ENCODE measurements at places on chromosomes 12 and 14. TPM values are rescaled to one million over a fixed set of nuclear protein-coding genes. Genes with fewer than 3 reads are reported as not detected.

The SLC5A8 gene
- not detected for total RNA-seq

The NELL2 gene
- 3.6 TPM for total RNA-seq

The CMA1 gene
- total RNA-seq, result not detected

DNA sequence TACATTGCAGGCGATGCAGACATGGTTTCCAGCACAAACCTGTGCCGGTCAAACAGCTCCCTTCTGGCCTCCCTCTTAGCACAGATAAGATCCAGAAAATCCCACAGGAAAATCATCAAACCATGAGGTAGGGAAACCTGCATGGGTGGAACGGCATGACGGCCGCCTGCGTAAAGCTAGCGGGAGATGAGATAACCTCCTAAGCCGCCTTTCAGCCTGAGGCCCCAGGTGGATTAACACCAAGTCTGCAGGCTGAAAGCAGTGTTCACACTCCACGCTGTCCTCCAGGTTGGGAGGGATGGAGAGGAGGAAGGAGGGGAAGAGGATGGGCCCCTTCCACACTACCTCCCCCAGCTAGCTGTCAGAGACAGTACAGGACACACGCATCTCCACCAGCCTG, 63.8 kb downstream of the TSPAN11 start:
- no peak overlapping the region for H3K27ac ChIP-seq
- no peaks in the 10 kb centered on the region for H3K36me3 ChIP-seq
- H3K4me3 ChIP-seq, result no peak overlapping the region
- no peaks in the 10 kb centered on the region for H3K27me3 ChIP-seq
- no peak for DNase-seq

The ETFBKMT gene
- 2.9 TPM for total RNA-seq

The MTA1 gene
- total RNA-seq, result 69.8 TPM

The PITPNM2 gene
- 3.6 TPM for total RNA-seq

DNA sequence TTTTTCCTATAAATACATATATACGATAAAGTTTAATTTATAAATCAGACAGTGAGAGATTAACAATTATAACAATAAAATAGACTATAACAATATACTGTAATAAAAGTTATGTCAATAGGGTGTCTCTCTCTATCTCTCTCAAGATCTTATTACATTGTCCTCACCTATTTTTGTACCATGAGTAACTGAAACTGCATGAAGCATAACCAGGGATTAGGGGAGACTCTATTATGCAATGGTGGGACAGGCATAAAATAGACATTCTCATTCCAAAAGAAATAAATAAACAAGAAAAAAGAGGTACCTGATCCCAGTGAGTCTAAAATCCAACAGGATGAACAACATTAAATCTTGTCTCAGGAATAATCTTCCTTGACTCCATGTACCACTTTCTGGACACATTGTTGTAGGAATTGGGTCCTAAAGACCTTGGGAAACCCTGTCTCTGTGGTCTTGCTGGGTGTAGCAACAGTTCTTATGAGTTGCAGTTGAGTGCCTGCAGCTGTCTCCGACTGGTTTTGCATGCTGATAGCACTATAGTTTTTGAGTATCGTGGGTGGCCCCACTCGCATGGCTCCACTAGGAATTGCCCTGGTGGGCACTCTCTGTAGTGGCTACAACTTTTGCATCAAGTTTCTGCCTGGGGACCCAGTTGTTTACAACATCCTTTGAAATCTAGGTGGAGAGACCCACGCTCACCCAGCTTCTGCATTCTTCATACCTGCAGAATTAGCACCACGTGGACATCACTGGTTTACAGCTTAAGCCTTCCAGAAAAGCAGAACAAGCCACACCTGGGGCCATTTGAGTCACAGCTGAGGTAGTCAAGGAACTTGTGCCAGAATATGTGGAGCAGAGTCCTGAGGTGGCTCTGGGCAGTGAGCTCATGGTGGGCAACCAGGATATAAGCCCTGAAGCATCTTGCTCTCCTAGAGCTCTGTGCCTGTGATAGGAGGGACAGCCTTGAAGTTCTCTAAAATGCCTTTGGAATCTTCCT, 204.7 kb downstream of the KITLG start:
- H3K27ac ChIP-seq, result no peak overlapping the region
- H3K4me1 ChIP-seq, result no peaks in the 10 kb centered on the region
- DNase-seq, result no peak
- no peak overlapping the region for H3K4me3 ChIP-seq
- no peaks in the 10 kb centered on the region for H3K36me3 ChIP-seq
- H3K27me3 ChIP-seq, result no peaks in the 10 kb centered on the region

- no peaks in the 10 kb centered on the region for H3K4me1 ChIP-seq
- no peak overlapping the region for H3K27ac ChIP-seq
- no peak for DNase-seq
These were observed 1524.7 kb upstream of the TMEM132C start for GRCh38 chr12:126742241-126742641.

The ST8SIA1 gene
- total RNA-seq, result under 0.01 TPM

DNA sequence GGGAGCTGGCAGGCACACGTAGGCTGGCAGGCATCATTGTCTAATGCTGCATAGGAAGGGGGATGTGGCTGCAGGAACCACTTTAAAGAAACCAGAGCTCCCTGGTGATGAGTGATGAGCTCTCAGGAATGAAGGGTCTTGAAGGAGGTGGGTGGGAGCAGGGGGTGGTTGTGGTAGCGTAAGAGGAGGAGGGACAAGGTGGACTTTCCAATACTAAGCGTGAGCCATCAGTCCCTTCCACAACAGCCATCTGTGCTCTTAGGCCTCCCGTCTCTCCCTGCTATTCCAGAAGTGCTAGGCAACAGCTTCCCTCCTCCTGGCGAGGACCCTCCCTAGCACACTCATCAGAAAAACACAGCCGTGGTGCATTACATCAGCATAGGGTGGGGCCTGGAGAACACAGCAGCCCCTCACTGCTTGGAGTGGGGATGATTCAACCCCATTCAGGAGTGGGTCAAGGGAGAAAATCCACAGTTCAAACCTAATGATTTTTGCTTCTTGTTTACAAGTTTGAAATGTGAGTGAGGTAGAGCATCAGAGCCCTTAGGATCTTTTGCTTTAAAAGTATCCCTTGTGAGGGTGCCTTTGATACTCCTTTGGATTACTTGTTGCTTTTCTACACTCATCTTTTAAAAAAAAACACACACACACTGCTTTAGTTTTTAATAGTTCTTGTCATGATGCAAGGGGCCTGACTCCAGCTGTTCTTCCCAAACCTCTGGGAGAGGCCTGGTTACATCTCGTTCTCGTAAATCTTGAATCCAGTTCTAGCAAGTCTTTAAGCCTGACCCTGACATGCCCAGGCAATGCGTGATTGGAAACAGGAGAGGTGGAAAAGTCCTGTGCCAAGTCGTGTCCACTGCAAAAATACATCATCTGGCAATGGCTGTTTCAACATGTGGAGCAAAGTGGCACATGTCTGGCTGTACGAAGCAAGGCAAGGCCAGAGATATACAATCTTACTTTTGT, 356.4 kb upstream of the DDHD1 start:
- no peak overlapping the region for H3K4me3 ChIP-seq
- no peak overlapping the region for H3K27ac ChIP-seq
- no peaks in the 10 kb centered on the region for H3K36me3 ChIP-seq
- H3K27me3 ChIP-seq, result no peaks in the 10 kb centered on the region
- no peaks in the 10 kb centered on the region for H3K4me1 ChIP-seq

GRCh38 chr12:56358836-56359532, 923 bp downstream of the STAT2 start:
- H3K27me3 ChIP-seq, result no peaks in the 10 kb centered on the region
- DNase-seq, result peak; percentile 34
- H3K27ac ChIP-seq, result peak overlapping the region; percentile 97
- H3K4me1 ChIP-seq, result peaks cover 22% of the 10 kb centered on the region
- H3K36me3 ChIP-seq, result peaks cover 21% of the 10 kb centered on the region

GRCh38 chr14:85991156-85991555, 461.2 kb downstream of the FLRT2 start:
- no peak overlapping the region for H3K27ac ChIP-seq
- H3K27me3 ChIP-seq, result no peaks in the 10 kb centered on the region
- DNase-seq, result no peak
- H3K4me3 ChIP-seq, result no peak overlapping the region
- no peaks in the 10 kb centered on the region for H3K4me1 ChIP-seq

The CLEC6A gene
- not detected for total RNA-seq

- no peak overlapping the region for H3K27ac ChIP-seq
- H3K36me3 ChIP-seq, result no peaks in the 10 kb centered on the region
- no peak overlapping the region for H3K4me3 ChIP-seq
- H3K4me1 ChIP-seq, result peaks cover 36% of the 10 kb centered on the region
- no peak for DNase-seq
These were observed 4.4 kb upstream of the TNFAIP2 start for GRCh38 chr14:103118663-103119404.

The SCN8A gene
- total RNA-seq, result 11.2 TPM

GRCh38 chr12:16449459-16449858, 102.0 kb downstream of the MGST1 start:
- no peak overlapping the region for H3K4me3 ChIP-seq
- no peak overlapping the region for H3K27ac ChIP-seq
- no peaks in the 10 kb centered on the region for H3K27me3 ChIP-seq
- no peaks in the 10 kb centered on the region for H3K36me3 ChIP-seq
- no peak for DNase-seq

DNA sequence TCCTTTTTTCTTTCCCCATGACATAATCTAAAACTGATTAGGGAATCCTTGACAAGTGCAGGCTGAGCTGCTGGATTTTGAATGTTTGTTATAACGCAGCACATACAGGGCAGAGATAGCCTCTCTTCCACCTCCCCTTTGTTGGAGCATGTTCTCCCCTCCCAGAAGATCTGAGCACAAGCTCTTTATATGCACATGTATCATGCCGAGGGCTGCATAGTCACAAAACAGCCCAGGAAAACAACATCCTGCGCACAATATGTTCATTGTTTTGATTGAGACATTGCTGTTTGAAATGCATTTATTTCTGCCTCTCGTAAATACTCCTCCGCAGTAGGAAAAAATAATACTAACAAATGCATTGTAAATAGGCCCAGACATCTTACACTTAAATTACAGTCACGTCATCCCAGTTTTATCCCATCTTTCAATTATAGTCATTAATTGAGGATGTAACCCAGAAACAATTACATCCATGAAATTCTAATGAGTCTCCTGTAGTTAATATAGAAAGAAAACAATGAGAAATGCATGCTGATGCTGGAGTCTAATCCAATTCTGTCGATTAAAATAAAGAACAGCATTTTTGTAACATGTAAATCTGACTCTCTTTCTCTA, 401.8 kb downstream of the BTG1 start:
- no peak for DNase-seq
- H3K27me3 ChIP-seq, result no peaks in the 10 kb centered on the region
- H3K27ac ChIP-seq, result no peak overlapping the region

- no peaks in the 10 kb centered on the region for H3K4me1 ChIP-seq
- H3K27ac ChIP-seq, result no peak overlapping the region
- no peak overlapping the region for H3K4me3 ChIP-seq
- no peaks in the 10 kb centered on the region for H3K36me3 ChIP-seq
- H3K27me3 ChIP-seq, result no peaks in the 10 kb centered on the region
These were observed 40.6 kb downstream of the ANO2 start for GRCh38 chr12:5904441-5904840.

DNA sequence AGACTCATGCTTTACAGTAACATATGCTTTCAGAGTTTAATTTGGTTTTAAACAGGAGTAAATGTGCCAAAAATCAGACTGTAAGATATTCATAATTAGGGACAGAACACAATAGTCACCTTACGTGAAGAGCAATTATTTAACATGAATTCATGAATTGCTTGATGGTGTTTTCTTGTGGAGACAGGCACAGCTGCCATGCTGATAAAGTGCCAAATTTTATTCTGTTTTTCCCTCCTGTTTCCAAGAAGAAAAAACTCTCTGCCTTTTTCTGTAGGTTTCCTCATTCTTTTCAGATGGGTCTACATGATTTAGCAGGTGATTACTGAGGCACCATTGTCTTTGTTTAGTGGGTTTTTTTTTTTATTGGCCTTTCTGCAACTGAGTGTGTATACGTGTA, 80.1 kb downstream of the C12orf42 start:
- H3K36me3 ChIP-seq, result no peaks in the 10 kb centered on the region
- no peaks in the 10 kb centered on the region for H3K27me3 ChIP-seq
- H3K4me3 ChIP-seq, result no peak overlapping the region
- no peaks in the 10 kb centered on the region for H3K4me1 ChIP-seq

Measured in body of pancreas (tissue), 4 donors.